Dorsolateral prefrontal cortex (tissue), 122 donors: ENCODE measurements at places on chromosomes 12 and 14. TPM values are rescaled to one million over a fixed set of nuclear protein-coding genes. Genes with fewer than 3 reads are reported as not detected.

The ESPL1 gene
- 0.49 TPM for total RNA-seq

The PGF gene
- total RNA-seq = 1.8 TPM

The OAS1 gene
- total RNA-seq = 7.1 TPM

The CRACR2A gene
- total RNA-seq = 4.5 TPM

The PPM1H gene
- total RNA-seq = 46.7 TPM

The WSCD2 gene
- total RNA-seq = 37.6 TPM

The HVCN1 gene
- 7.9 TPM for total RNA-seq

The NDUFA12 gene
- total RNA-seq = 69.6 TPM

DNA sequence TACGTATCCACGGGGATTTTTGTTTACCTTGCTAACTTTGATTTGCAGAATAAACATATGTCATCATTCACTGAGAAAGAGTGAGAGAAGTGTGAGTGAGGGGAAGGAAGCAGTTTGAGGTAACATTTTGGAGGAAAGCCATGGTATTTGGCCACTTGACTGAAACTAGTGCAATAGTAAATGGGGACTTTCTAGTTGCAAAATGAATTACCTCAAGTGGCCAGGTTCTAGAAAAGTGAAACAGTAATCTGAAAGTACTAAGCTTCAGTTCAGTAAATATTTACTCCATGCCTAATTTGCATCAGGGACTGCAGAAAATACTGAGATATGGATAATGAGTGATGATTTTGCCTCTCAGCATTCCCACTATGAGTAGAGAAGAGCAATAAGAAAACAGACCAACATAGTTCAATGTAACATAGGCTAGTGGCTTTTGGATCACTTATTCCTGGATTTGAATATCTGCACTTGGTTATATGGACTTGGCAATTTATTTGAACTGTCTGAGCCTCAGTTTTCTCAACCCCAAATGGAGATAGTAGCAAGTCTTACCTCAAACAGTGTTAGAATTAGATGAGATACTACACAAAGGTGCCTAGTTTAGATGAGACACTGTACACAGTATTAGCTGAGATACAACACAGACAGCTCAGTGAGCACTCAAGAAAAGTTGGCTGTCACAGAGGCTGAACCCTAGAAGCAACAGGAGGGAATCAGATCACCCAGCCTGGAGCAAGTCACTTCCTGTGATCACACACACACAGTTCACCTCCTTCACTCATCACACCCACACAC, 439.1 kb downstream of the NPAS3 start:
- DNase-seq = no peak

GRCh38 chr12:96473394-96474093, 15.8 kb upstream of the CFAP54 start:
- no peak for DNase-seq

GRCh38 chr14:99672506-99673304, 11.4 kb upstream of the CYP46A1 start:
- no peak for DNase-seq

DNA sequence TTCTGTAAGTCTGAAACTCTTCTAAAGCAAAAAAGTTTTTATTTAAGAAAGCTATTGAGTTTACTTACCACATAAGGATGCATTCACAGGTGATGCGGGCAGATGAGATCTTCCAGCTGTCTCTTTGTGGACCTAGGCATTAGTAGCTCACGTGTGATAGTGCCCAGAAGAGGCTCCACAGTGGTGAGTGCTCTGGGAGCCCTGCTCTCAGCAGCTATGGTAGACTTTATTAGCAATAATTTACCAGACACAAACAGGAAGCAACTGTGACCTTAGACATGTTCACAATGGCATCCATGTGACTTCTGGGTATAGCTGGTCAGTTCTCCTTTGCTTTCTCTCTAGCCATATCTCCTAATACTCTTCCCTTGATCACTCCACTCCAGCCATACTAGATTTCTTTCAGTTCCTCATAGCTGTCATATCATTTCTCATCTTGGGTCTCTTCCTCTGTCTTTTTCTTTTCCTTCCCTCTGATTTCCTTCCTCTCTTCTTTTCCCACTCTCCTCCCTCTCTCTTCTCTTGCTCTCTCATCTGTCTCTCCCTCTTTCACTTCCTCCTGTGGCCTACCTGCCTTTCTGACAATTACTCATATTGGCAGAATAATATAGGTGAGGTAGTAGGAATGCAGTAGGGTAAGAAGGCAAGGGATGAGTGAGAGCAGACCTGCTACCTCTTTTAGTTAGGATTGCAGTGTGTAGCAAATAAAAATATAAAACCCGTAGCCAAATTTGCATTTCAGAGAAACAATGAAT, 75.2 kb upstream of the SCAF11 start:
- DNase-seq = no peak

- no peak for DNase-seq
Observed at GRCh38 chr12:60196366-60196765, 600.5 kb downstream of the SLC16A7 start.

DNA sequence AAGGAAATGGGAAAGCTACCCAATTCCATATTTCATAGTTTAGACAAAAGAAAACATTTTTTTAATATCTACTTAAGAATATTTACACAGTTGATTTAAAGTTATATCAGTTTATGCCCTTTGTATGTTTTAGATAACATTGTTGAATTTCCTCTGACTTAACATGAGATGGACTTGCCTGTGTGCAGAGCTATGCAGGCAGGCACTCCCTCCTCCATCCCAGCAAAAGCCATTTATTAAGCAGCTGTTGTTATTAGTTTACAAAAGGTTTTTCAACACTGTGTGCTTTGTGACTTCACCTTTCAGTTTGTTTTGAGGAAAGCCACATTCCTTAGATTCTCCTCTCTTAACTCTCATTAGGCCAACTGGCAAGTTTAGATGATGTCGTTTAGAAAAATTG, 337.5 kb upstream of the PDE3A start:
- no peak for DNase-seq

GRCh38 chr12:65022421-65022820, 98.7 kb downstream of the WIF1 start:
- no peak for DNase-seq

- DNase-seq = no peak
Observed at GRCh38 chr14:105468621-105469241, 5.9 kb upstream of the CRIP2 start.

DNA sequence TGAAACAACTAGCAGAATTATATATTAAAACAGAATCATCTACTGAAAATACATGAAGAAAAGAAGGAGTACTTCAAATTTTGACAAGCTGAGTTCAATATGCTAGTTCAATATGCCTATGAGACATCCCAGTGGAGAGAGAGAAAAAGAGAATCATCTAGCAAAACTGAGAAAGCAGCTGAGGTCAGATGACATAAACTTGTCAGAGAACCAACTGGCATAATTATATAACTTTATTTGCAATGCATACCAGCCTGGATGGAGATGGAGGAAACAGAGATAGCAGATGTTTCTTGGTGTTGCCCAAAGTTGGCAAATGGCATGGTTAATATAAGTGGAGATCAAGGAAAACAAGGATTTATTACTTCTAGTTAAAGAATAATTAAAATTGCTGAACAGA, 148.7 kb upstream of the PDZRN4 start:
- DNase-seq = no peak

DNA sequence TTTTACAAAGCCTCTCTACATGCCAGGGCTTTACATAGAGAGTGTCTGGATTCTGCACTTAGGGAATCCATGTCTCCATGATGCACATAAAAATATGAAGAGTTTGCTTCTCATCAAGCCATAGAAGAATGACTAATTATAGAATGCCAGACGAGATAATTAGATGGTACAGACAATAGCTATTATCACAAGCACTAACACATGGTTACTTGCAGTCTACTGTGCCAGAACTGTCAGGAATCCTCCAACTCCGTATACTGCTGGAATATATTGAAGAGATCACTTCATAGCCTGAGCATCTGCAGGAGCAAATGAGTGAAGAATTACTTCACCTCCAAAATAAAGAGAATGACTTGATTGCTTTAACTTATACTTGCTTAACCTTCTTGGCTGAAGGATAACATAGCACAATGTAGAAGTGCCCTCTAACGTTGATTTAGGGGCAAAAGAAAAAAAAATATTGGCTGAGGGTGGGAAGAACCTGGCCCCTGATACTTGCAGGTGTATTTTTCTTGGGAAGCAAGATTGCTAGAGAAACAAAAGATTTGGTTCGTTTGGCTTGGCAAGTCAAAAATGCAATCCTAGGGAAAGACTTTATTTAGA, 272.8 kb upstream of the FAR2 start:
- DNase-seq = no peak

DNA sequence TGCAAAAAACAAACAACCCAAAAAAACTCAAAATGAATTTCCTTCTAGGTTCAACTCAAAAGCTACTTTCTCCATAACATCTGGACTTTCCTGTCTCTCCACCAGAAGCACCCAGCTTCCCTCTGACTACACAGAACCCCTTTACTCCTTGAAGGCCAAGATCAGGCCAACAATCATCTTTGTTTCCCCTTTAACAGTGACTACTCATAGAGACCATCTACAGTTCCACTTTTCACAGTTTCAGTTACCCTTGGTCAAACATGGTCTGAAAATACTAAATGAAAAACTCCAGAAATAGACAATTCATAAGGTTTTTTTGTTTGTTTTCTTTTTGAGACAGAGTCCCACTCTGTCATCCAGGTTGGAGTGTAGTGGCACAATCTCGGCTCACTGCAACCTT, 11.8 kb downstream of the GCH1 start:
- DNase-seq = no peak

DNA sequence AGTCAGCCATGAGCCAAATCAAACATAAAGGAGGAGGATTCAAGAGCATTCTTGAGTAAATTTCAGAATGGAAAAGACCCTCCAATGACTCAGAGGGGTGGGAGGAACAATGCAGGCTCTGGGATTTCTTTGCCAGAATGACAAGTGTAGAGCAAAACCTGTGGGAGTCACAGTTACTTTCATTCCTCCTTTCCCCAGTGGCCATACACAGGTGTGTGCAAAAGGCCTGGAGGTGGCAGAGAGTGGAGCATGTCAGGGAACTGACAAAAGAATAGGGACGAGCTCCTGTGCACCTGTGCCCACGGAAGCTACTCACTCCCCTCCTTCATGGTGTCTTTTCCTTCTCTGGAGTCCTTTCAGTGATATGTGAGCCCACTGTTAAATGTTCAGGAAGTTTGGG, 9.4 kb upstream of the CIPC start:
- no peak for DNase-seq

GRCh38 chr14:92373336-92373735, 50.4 kb downstream of the SLC24A4 start:
- no peak for DNase-seq

DNA sequence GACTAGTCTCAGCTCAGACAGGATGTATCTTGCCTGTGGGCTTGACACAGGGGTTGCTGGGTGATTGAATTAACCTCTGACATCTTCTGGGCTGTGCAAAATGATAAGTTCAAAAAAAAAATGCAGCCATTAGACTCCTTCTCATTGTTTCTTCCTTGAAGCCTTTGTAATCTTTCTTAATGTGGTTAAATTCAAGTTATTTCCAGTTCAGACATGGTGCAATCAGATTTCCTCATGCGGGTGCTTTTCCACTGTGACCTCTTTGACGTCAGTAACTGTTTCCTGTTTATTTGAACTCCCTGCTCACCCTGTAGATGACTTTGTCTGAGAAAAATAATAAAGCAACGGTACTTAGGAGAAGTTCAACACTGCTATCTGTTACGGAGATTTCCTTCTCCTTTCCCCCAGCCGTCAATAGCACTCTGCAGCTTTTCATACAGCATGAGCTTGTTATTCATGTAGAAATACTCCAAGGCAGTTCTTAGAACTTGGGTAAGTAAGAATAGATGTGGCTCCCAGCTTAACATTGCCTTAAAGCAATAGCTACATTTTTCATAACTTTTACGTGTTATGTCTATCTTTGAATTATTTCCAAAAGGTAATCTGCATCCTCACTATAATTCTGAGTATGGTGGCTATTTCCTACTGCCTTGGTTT, 155.5 kb downstream of the PRKCH start:
- no peak for DNase-seq

- DNase-seq = no peak
Observed at GRCh38 chr12:24200010-24200409, 250.5 kb upstream of the SOX5 start.
